Activated naive CD8-positive, alpha-beta T cell treated with anti-CD3 and anti-CD28 coated beads, Interleukin-2, amount 10 ng/mL, durations not matched to agents 7 days and 5 days (primary cell): ENCODE measurements at places on chromosomes 13 and 19. TPM values are rescaled to one million over a fixed set of nuclear protein-coding genes. Genes with fewer than 3 reads are reported as not detected.

DNA sequence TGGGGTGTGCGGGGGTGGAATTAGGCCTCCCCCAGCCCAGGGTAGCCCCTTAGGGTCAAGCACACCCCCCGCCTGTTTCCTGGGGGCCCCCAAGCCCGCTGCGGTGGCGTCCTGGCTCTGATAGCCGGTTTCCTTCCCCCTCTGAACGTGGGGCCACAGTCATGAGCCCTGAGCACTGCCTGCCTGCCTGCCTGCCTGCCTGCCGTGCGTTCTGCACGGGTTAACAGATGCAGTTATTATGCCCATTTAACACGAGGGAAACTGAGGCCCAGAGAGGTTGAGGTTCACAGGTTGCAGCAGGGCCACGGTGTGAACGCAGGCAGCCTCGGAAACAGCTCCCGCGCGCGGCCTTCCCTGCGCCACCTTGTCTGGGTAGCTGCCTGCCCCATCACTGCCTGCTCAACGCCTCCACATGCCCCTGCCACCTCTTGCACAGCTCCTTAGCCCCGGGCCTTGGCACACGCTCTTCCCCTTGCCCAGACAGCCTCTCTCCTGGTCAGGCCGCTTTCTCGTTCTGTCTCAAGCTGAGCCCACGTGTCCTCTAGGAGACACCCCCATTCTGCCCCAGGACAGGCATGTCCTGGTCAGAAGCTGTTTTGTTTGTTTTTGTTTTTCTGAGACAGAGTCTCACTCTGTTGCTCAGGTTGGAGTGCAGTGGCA is 1.2 kb upstream of the GAMT start:
- no peaks in the 10 kb centered on the region for H3K36me3 ChIP-seq
- H3K4me3 ChIP-seq: peak overlapping the region; percentile 67
- no peak for DNase-seq
- peaks cover 10% of the 10 kb centered on the region for H3K4me1 ChIP-seq
- no peak overlapping the region for H3K27ac ChIP-seq

DNA sequence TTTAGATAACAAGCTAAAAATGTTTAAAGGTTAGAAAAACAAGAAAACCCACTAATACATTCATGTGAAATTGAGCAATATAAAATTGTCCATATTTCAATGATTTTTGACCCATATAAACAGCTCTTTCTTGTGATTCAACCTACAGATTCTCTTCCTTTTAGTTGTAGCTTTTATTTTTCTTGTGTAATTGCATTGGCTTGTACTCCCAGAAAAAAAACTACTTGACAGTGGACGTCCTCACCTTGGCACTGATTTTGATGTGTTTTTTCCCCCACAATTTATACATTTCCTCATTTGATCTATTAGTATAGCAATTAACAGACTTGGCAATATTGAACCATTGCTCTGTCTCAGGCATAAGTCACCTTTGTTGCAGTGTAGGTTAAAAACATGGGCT is 4.7 kb downstream of the CCDC194 start:
- no peak overlapping the region for H3K4me3 ChIP-seq
- no peak for DNase-seq
- peaks cover 1% of the 10 kb centered on the region for H3K36me3 ChIP-seq
- peaks cover 29% of the 10 kb centered on the region for H3K27me3 ChIP-seq
- peaks cover 14% of the 10 kb centered on the region for H3K4me1 ChIP-seq

Gene EDNRB
- not detected for total RNA-seq

DNA sequence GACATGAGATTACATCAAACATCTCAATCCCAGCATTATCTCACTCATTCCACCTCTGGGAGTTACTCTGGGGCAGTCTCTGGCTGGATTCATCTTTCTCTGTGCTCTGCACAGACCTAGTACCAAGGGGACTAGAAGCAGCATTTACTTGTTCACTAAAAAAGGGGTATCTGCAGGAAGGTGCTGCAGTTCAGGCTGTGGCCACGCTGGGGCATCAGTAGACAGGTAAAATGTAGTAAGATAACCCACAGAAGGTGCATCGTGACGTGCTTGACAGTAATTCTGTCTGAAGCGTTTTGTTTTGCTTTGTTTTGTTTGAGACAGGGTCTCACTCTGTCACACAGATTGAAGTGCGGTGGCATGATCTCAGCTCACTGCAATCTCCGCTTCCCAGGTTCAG is 29.3 kb downstream of the ZNF564 start:
- H3K27me3 ChIP-seq: no peaks in the 10 kb centered on the region
- H3K4me1 ChIP-seq: no peaks in the 10 kb centered on the region
- peaks cover 55% of the 10 kb centered on the region for H3K36me3 ChIP-seq
- no peak overlapping the region for H3K4me3 ChIP-seq
- no peak for DNase-seq

DNA sequence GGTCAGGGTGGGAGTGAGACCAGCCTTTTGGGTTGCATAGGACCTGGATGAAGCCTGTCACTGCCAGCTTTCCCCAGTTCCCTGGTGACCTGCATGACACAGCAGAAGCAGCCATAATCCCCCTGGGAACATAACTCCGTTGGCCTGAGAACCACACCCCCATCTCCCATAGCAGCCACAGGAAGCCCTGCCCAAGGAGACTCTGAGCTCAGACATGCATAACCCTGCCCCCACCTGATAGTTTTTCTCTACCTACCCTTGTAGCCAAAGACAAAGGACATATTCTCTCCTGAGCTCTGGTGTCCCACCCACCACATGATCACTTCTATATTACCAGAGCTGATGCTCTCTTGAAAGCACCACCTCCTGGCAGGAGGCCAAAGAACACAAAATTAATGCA is 413.5 kb upstream of the HTR2A start:
- H3K4me1 ChIP-seq: no peaks in the 10 kb centered on the region
- no peaks in the 10 kb centered on the region for H3K36me3 ChIP-seq
- no peak overlapping the region for H3K27ac ChIP-seq
- H3K4me3 ChIP-seq: no peak overlapping the region
- no peaks in the 10 kb centered on the region for H3K27me3 ChIP-seq

- H3K4me3 ChIP-seq: no peak overlapping the region
- H3K27ac ChIP-seq: no peak overlapping the region
- peaks cover 2% of the 10 kb centered on the region for H3K27me3 ChIP-seq
- H3K4me1 ChIP-seq: no peaks in the 10 kb centered on the region
Measured at GRCh38 chr13:31699650-31700049, 39.7 kb upstream of the RXFP2 start.

- no peak for DNase-seq
- no peaks in the 10 kb centered on the region for H3K27me3 ChIP-seq
- no peak overlapping the region for H3K27ac ChIP-seq
- no peaks in the 10 kb centered on the region for H3K4me1 ChIP-seq
- H3K4me3 ChIP-seq: no peak overlapping the region
- H3K36me3 ChIP-seq: no peaks in the 10 kb centered on the region
Measured at GRCh38 chr13:91181892-91182291, 165.6 kb upstream of the MIR17HG start.

Gene TMEM190
- total RNA-seq: not detected

- peaks cover 16% of the 10 kb centered on the region for H3K36me3 ChIP-seq
- peaks cover 37% of the 10 kb centered on the region for H3K4me1 ChIP-seq
- H3K27ac ChIP-seq: peak overlapping the region; percentile 92
- no peak overlapping the region for H3K4me3 ChIP-seq
- no peak for DNase-seq
- no peaks in the 10 kb centered on the region for H3K27me3 ChIP-seq
Measured at GRCh38 chr19:4090356-4091220, 23.9 kb upstream of the ZBTB7A start.

- peak overlapping the region; percentile 28 for H3K4me3 ChIP-seq
- H3K27me3 ChIP-seq: no peaks in the 10 kb centered on the region
- peaks cover 47% of the 10 kb centered on the region for H3K4me1 ChIP-seq
- no peak for DNase-seq
- H3K36me3 ChIP-seq: peaks cover 10% of the 10 kb centered on the region
- peak overlapping the region; percentile 87 for H3K27ac ChIP-seq
Measured at GRCh38 chr19:16073481-16073880, 2.8 kb upstream of the TPM4 start.
